KBM-7 (cell line): ENCODE measurements at places on chromosomes 5 and 9.

GRCh38 chr5:171952021-171952420 lies 54.4 kb downstream of the FBXW11 start:
- DNase-seq = peak; percentile 76

GRCh38 chr9:120538339-120538738 lies 41.6 kb downstream of the CDK5RAP2 start:
- DNase-seq = no peak

- DNase-seq = peak; percentile 58
These were observed 14.0 kb upstream of the CFAP95 start for GRCh38 chr9:69806627-69807026.

DNA sequence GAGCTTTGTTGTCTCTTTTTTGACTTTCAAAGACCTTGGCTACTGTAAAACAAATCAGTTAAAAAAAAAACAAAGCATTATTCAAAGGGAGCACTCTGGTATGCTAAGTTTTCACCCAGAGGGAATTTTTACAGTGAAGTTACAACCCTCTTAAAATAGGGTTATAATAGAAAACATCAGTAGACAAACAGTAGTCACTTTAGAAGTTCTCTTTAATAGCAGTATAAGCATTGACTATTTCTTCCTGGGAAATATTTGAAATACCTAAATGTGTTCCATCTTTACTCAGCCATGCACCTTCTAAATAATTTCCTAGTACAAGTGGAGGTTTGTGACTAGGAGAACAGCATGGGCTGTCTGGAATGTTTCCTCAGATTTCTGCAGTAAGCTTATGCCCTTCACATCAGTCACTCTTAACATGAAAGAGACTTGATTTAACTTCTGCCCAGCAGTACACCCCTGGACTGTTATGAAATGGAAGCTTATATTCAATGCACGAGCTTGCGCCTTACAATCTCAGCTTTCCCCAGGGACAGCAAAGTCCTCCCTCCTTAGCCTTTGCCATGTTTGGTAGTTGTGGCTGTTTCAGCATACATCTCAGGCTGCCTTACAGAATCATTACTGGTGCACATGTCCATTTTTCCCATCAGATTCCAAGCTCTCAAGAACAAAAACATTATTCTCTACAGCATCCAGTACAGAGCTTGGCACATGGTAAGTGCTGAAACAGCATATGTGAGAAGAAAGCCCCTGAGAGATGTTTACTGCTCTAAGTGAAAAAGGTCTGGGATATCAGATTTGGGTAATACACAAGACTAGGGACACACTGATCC lies 191.5 kb downstream of the ZNF608 start:
- DNase-seq = no peak

DNA sequence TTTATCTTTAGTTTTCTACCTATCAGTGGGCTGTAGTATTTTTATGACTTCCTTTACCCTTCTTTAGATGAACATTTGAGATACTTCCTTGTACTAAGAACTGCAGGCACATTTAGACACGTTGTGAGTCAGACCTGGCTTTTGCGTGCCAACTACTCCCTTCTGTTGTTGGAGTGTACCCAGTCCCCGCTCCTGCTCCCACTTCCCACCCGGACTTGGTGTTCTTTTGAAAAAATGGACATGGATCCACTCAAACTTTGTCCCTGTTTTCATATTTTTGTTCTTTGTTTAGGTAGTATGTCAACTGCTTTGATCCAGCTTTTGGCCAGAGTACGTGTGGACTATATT lies 60.7 kb downstream of the PARP8 start:
- peak; percentile 76 for DNase-seq

GRCh38 chr5:9009931-9010651 lies 535.8 kb downstream of the SEMA5A start:
- no peak for DNase-seq

DNA sequence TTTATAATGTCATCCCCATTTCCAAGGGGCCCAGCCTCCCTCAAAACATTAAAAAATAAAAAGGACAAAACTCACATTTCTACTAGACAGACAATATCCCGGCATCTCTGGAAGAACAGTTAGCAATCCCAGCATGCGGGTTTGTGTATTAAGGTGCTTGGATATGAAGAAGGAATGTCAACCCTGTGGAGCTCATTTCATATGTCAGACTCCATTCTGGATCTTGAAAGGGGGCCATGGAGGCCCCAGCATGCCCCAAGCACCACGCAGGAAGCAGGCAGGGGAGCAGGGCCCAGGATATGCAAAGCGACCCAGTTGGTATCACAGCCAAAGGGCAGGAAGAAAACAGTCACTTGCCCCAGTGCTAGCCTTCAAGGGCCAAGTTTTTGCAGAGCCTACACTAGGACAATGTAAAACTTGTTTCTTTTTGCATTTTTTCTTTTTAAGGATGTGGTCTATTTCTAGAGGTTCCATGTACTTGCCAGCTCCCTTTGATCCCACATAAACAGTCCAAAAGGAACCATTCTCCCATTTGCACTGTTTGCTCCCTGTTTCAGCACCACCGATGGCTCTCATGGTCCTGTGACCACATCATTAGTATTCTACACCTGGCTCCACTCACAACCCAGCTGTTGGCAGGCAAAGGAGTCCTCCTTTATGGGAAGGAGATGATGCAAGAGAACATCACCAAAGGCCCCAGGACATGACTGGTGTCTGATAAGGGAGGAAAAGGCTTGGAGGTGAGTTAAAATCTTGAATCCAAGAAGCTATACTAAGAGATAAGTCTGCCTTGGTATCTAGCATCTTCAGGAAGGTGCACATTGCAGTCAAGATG lies 58.3 kb downstream of the FGF1 start:
- DNase-seq = no peak

DNA sequence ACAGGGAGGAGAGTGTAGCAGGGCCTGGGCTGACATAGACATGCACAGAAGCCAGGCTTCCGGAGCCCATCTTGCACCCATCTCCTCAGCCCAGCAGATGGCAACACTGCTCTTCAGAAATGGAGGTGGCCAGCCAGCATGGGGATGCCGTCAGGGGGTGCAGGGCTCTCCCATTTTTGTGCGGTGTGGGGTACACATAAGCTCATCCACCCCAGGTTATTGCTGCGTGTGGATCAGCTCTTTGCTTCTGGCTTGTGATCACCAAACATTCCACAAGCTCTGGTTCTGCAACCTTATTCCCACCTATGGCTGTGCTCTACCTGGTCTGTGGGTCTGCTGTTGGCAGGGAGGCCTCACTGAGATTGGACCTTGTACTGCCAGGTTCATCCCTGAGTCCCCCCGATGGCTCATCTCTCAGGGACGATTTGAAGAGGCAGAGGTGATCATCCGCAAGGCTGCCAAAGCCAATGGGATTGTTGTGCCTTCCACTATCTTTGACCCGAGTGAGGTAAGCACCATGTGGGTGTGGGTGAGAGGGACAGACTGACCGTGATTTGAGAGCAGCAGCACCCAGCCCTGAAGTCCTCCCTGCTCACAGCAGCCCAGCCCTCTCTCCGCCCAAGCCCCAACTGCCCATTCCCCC lies 17.3 kb downstream of the SLC22A5 start:
- peak; percentile 75 for DNase-seq

DNA sequence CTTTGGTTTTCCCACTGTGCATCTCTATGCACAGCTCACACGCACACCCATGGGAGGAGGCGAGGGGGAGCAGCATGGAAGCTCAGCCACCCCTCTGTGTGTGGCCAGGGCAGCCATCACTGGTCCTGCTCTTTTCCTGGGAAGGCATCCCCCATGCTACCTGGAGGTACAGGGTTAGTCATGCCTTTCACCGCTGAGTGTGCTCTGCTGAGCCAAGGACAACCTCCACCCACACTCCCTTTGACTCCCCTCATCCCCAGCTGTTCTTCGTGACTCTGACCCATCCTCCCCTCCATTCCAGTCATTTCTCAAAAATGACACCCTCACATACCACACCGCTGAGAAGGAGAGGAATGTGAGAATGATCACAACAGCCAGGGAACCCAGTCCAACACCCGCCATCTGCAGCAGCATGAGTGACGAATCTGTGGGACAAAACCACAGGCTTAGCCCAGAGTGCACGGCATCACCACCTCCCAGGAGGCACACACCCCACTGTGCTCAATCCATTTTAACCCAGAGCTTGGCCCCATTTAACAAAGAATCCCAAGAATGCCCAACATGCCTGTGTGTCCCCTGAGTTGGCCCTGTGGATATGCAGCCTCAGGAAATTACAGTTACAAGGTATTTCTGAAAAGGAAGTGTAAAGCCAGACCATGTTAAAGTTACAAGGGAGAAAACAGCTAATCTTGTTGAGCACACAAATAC lies 133.4 kb downstream of the SUSD1 start:
- no peak for DNase-seq

DNA sequence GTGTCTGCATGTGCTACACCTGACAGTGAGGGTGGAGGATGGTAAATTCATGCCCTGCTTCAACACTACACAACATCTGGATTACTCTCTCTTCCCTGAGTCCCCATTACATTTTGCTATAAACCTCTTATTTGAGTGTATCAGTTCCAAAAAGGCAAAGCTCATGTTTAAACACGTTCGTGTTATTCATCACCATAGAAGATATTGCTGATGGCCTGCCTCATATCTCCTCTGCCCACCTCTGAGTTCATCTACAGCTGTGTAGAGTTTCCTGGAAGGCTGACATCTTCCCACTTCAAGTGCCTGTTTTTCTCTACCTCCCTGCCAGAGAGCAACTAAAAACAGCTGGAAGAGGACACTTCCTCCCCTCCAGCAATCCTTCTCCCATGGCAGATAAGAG lies 433.2 kb downstream of the ISL1 start:
- no peak for DNase-seq

DNA sequence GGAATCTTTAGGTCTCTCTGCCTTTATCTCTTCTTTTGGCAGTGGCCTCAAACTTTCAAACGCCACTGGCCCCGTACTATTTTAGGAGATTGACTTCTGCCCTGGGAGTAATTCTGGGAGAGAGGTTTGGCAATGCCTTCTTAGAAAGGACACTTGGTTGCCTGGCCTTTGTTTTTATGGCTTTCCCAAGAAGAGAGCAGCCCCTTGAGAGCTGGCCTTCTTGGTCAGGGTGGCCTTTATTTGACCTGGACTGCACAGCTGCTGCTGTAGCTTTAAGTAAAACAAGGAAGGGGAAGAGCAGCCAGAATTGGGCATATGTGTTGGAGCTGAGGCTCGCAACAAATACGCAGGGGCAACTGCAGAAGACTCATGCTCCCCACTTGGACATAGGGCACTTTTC lies 60.8 kb downstream of the PTPN3 start:
- peak; percentile 32 for DNase-seq

DNA sequence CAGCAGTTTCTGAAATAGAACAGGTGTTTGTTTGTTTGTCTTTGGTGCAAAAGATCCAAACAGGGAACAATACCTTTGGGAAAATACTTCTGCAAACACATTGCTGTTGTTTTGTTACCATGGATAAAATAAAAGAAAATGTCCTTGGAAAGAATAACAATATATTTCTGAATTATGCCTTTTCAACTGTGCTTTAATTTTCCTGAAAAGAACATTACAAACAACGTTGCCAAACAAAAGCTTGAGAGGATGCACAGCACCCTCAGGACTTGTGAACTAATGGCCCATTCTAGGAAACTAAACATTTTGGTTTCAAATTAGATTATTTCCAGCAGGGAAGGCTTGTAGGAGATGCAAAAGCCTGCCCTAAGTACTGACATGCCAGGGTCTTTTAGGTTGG lies 967.2 kb downstream of the TLE4 start:
- DNase-seq = no peak

- no peak for DNase-seq
These were observed 57.6 kb downstream of the TMOD1 start for GRCh38 chr9:97559111-97559514.

GRCh38 chr5:81513982-81514381 lies 120.0 kb upstream of the ACOT12 start:
- DNase-seq = peak; percentile 31
